ENCODE measurements at places on chromosomes 11 and 22. TPM values are rescaled to one million over a fixed set of nuclear protein-coding genes. Genes with fewer than 3 reads are reported as not detected.

HTR3B gene
- not detected for total RNA-seq

GPHA2 gene
- total RNA-seq, result not detected

MFNG gene
- 0.72 TPM for total RNA-seq

BEST1 gene
- 5.6 TPM for total RNA-seq

IFTAP gene
- total RNA-seq, result 33.7 TPM

DEFB131B gene
- total RNA-seq, result not detected

ANO9 gene
- under 0.01 TPM for total RNA-seq

RSF1 gene
- 36.9 TPM for total RNA-seq

LRRC74B gene
- under 0.01 TPM for total RNA-seq

SCN2B gene
- not detected for total RNA-seq

UBQLNL gene
- 0.29 TPM for total RNA-seq

WNT7B gene
- total RNA-seq, result not detected

THAP12 gene
- 44.5 TPM for total RNA-seq

FOLR1 gene
- total RNA-seq, result under 0.01 TPM

MAP6 gene
- total RNA-seq, result 0.72 TPM

CCDC116 gene
- total RNA-seq, result 0.36 TPM

OR5P2 gene
- total RNA-seq, result not detected

RIMBP3B gene
- total RNA-seq, result 0.29 TPM

MRPL40 gene
- 34.4 TPM for total RNA-seq

NAALAD2 gene
- 1.8 TPM for total RNA-seq
